Vagina (tissue), 2 donors: ENCODE measurements at places on chromosomes 13 and 19.

DNA sequence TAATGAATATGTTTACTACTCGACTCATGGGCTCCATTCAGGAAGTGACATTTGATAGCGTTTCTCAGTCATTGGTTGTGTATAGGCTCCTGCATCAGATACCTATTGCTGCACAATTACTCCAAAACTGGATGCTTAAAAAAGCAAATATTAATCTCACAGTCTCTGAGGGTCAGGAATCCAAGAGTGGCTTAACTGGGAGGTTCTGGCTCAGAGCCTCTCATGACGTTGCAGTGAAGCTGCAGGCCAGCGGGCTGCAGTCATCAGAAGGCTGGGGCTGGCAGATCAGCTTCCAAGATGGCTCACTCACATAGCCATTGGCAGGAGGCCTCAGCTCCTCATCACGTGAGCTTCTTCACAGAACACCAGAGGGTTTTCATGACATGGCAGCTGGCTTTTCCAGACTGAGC, 525.1 kb upstream of the NBEA start:
- DNase-seq, result no peak

DNA sequence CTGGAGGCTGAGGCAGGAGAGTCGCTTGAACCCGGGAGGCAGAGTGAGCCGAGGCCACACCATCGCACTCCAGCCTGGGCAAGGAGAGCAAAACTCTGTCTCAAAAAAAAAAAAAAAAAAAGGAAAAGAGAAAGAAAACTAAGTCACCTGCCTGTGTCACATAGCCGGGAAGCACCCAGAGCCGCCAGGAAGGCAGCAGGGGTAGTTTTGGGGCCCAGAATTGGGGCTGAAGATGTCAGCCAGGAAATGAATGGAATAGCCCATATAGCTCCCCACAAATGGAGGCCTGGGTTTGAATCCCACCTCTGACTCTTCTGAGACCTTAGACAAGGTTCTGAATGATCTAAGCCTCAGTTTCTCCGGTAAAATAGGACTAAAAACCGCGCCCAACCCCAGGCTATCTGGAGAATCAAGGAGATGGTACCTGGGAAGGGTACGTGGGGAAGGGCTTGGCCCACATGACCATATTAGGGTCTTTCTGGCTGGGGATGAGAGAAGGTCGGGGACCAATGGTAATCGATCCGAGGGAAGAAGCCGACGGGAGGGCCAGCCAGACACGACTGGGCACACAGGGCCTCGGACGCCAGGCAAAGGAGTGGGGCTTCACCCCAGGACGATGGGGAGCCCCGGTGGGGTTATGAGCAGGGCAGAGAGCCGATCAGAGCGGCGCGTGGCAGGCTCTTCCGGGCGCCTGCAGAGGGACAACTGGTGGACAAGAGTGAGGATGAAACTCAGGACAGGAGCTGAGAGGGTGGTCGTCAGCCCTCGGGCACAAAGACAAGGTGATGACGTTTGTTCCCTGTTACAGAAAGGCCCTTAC, 14.4 kb downstream of the CCDC124 start:
- DNase-seq, result no peak

DNA sequence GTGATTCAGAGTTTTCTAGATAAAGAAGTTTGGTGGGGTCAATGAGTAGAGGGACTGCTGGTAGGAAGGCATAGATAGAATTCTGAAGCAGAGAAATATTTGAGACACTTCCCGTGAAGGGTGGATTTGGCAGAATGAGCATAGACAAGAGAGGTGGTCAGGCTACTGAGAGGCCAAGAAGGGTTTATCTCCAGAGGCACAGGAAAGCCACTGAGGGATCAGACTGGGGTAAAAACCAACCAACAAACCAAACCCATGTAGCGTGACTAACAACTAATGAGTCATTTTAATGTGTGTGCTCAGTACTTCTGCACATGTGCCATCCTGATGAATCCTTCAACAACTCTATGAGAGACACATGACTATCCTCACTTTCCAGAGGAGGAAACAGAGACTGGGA, 60.0 kb upstream of the SERP2 start:
- peak; percentile 67 for DNase-seq

DNA sequence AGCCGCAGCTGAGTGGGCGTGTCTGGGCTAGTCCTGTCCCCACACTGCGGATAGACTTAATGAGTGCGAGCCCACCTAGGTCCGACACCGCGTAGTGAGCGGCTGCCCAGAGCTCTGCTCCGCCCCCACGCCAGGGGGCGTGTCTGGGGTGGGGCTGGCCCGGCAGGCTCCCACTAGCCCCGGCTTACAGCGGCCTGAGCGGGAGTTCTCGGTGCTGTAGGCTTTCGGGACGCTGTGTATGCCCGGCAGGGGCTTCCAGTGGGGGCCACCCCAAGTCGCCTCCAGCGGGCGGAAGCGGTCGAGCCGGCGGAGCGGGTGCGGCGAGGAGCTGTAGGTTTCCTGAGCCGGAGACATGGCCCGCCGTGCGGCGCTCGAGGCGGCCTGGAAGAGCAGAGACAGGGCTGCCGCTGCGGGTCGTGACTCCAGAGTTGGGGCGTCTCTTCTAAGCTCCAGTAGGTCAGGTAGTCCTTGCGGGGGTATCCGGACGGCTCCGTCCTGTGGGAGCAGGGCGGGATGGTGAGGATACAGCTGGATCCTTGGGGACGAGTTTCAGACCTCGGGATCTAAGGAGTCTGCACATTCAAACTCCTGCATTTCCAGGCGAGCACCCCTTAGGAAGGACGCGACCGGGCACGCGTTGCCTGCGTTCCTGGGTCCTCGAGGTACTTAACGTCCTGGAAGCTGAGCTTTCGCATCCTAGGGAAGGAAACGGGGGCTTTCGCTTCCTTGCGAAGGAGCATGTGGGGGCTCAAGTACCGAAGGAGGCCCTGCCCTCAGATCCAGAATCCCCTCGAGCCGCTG, 1.2 kb downstream of the CGB7 start:
- no peak for DNase-seq

DNA sequence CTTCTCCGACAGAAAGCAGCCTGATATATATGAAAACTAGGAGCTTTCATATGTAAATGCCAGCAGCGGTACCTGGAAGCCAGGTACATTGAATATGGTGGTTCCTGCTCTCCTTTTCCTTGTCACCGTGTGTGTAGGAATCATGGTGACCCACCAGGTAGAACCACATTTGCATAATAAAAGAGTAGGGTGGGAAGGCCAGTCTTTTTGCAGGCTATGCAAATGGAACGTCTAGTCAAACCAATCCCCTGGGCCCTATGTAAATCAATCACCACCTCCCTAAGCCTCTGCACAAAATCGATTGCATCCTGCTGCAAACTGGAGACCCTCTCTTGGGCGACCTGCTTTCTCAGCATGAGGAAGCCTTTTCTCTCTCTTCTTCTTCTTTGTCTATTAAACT, 22.2 kb upstream of the ZNF181 start:
- DNase-seq, result no peak

- no peak for DNase-seq
Observed at GRCh38 chr13:36675213-36675536, 1.4 kb downstream of the SERTM1 start.

GRCh38 chr19:13146763-13147563, 3.2 kb downstream of the STX10 start:
- DNase-seq, result no peak

DNA sequence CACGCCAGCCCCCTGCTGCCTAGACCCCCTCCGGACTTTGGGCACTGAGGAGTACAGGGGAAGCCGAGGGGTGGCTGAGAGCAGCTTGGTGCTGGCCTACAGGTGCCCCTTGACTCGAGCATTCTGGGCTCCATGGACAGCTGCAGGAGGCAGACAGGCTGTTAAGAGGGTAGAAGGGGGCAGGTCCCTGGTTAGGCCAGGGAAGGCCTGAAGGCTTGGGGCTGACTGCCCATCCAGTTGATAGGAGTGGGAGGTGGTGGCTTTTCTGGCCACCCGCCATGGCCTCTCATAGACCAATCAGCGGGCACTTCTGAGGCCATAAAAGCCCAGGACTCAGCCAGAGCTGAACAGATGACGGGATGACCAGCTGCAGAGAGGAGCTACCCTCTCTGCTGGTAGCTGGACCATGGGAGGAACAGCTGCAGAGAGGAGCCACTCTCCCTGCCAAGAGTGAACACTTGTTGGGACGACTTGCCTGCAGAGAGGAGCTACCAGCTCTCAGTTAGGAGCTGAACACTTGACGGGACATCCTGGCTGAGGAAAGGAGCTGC, 10.7 kb upstream of the SUPT20H start:
- no peak for DNase-seq

DNA sequence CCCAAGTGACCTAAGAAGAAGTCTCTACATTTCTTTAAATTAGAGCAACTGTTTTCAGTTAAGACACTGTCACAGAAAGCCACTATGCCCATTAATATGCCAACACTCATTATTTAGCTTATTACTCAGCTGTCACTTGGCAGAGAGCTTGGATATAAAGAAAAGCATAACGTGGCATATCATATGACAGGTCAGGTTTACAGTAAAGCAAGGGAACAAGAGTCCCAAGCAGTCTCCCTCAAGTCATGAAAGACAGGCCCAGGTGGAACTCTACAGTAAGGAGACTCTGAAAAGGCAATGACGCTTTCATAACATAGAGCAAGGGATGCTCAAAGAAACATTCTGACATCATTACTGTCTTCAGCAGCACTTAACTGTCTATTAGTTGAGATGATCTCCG, 6.3 kb downstream of the LHFPL6 start:
- no peak for DNase-seq

GRCh38 chr13:46603165-46603603, 50.2 kb downstream of the LRCH1 start:
- no peak for DNase-seq

DNA sequence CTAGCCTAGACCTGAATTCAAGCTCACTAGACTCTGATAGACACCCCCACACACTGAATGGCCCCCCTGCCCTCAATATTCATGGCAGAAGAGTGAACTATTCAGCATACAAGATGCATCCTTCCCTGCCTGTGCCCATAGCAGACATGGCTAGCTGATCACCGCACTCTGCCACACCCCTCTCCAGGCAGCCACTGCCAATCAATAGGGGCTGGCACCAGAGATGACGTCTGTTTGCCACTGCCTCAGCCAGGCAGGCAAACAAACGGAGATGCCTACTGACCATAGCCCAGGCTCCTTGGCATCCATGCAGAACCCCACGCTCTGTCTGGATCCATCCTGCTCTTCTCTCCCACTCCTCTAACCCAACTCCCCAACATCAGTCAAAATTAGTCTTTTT, 13.8 kb upstream of the NPAS1 start:
- DNase-seq, result no peak

- no peak for DNase-seq
Observed at GRCh38 chr13:97224544-97225300, 2.6 kb downstream of the MBNL2 start.

DNA sequence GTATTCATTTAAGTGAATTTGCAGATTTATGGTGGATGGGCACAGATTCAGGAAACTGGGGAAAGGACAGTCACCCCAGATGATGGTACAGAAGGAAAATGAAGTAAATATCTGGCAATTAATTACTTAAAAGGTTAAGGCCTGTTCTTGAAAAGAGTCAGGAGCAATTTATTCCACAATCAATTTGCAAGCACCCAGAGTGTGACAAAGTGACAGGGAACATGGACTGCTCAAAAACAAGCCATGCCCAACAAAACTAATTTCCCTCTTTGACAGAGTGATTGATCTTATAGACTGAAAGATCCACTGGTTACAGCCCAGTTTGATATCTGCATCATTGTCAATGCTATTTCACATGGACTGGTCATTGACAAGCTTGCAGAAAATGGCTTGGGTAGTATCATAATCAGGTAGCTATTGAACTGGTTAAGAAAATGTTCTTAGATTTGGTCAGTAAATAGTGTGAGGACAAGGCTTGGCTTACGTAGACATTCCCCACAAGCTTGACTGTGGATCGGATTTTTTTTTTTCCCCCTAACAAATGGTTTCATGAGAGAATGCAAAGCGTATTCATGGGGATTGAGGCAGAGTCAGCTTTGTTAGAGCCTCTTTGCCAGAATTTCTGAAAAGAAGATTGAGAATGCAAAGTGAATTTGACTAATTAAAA, 584.6 kb downstream of the GPC6 start:
- no peak for DNase-seq

DNA sequence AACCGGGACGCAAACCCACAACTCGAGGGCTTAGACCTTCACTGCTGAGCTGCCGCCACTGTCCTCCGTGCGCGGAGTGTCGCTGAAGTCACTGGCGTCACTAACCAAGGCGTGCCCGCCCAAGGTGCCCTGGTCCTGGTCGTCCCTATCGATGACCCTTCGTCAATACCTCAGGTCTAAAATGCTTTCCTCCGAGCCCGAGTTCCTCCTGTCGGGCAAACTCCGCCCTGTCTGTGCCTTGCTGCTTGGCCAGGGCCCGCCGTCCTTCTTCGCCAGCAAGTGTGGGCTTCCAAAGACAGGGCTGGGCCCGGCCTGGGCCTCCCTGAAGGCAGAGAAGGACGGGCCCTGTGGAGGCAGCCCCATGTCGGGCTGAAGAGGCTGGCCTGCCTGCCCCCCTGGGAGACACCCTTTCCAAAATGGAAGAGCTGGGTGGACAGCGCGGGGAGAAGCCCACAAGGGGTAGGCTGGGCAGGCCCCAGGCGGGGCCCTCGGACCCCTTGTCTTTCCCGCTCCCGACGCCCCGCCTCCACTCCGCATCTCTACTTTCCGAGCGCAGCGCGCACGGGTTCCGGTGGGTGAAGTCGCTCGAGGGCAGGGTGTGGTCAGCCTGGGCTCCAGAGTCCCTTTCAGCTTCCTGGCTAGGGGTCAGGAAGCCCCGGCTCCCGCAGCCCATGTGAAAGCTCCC, 13.4 kb downstream of the RB1 start:
- no peak for DNase-seq

DNA sequence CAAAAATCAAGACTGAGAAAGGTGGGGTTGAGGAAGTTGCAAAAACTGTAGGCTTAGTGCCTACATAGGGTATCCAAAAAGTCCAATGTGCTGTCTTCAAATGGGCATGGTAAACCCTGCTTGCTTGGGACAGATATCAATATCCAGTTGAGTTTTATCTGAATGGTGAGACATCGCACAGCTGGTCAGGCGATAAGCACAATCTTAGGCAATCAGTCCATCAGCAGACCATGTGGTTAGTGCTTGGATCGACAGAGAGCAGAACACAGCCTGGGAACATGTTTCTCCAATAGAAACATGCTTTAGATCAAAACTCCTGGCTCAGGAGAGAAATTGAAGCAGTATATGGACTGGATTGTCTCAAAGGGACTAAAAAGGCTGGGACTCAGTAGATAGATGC, 151.3 kb upstream of the IPO5 start:
- no peak for DNase-seq

GRCh38 chr13:93996481-93996880, 483.0 kb downstream of the DCT start:
- DNase-seq, result no peak

GRCh38 chr13:46318986-46319385, 68.1 kb downstream of the RUBCNL start:
- no peak for DNase-seq

DNA sequence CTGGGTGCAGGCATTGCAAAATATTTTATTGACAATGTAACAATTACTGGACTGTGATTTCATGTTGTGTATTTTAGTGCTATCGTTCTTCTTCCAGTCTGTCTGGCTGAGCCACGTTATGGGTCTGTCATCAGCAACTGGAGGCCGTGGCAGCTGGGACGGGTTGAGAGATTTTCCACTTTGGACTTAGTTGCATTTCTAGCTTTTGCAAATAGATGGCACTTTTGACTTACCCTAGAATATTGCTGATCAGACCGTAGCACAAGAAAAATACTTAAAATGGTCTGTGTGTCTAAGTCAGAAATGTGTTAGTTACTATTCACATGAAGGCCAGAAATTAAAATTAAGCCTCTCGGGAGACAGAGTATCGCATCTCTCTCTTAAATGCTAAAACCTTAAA, 211.1 kb downstream of the TEX29 start:
- no peak for DNase-seq

- DNase-seq, result no peak
Observed at GRCh38 chr13:48178126-48178525, 54.9 kb upstream of the ITM2B start.

- DNase-seq, result no peak
Observed at GRCh38 chr13:89980896-89981295, 1366.6 kb upstream of the MIR17HG start.
